H7 (cell line): ENCODE measurements at places on chromosomes 6 and 20. TPM values are rescaled to one million over a fixed set of nuclear protein-coding genes. Genes with fewer than 3 reads are reported as not detected.

Gene PBX2
- total RNA-seq, result 64.2 and 67.7 TPM in 2 replicates

Gene GJA1
- total RNA-seq, result 395 and 586 TPM in 2 replicates

Gene SYCP2L
- 0.38 and 0.63 TPM in 2 replicates for total RNA-seq

Gene SAMD3
- 2.8 and 11.5 TPM in 2 replicates for total RNA-seq

Gene LATS1
- 13.5 and 15.2 TPM in 2 replicates for total RNA-seq

Gene SRSF6
- 23.8 and 33.7 TPM in 2 replicates for total RNA-seq

Gene SAMD5
- 0.07 and 0.17 TPM in 2 replicates for total RNA-seq

Gene HLA-DRB1
- 0.48 TPM in 1 of 2 replicates, not detected in the other for total RNA-seq

Gene ZBTB46
- total RNA-seq, result 13.5 and 20.0 TPM in 2 replicates

Gene CALHM5
- total RNA-seq, result under 0.01 and 0.04 TPM in 2 replicates

Gene GLP1R
- 0.18 and 0.87 TPM in 2 replicates for total RNA-seq

Gene FOXS1
- total RNA-seq, result 0.38 TPM in 1 of 2 replicates, not detected in the other

Gene ZC2HC1B
- total RNA-seq, result not detected in 2 replicates

Gene EYA4
- total RNA-seq, result 0.10 and 0.30 TPM in 2 replicates

Gene TENT5A
- 1.5 and 2.9 TPM in 2 replicates for total RNA-seq

Gene SLC22A2
- total RNA-seq, result 0.42 and 1.1 TPM in 2 replicates

Gene KCNK5
- 23.8 and 30.1 TPM in 2 replicates for total RNA-seq
